ENCODE measurements at places on chromosomes 6 and 20.

DNA sequence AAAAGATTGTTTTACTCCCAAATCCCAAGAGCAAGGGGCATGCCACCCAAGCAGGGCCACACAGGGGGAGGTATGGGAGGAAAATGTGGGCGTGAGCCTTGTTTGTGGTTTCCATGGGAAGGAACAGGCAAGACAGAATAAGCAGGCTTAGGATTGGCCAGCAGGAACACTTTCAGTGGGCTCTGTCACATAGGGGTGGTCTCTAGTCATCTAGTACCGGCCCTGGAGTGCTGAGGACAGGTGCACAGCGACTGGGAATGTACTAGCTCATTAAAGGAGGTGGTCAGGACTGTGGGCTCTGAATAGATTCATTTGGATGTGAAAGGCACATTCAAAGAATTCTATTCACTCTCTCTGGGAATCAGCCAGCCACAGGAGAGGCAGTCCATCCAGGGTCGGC, 175.6 kb downstream of the TBC1D7 start:
- no peak for DNase-seq

GRCh38 chr6:1929931-1930330, 315.5 kb downstream of the GMDS start:
- DNase-seq: no peak

GRCh38 chr6:22756365-22756764, 187.0 kb downstream of the HDGFL1 start:
- DNase-seq: no peak

DNA sequence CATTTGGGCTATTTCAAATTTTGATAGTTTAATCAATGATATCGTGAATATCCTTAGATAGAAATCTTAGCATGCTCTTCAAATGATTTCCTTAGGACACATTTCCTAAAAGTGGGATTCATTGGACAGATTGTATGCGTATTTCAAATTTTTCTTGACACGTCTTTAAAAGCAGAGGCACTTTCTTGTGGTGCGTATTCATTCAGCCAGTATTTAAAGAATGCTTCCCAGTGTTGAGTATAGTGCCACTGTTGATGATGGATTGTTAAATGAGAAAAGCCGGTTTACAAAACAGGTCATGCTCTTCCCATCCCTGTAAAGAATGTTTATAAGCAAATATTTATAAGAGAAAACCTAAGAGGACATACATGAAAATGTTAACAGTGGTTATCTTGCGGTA, 15.1 kb upstream of the NOL7 start:
- DNase-seq: no peak

- no peak for DNase-seq
These were observed 36.0 kb downstream of the ANKS1A start for GRCh38 chr6:34924831-34925625.

DNA sequence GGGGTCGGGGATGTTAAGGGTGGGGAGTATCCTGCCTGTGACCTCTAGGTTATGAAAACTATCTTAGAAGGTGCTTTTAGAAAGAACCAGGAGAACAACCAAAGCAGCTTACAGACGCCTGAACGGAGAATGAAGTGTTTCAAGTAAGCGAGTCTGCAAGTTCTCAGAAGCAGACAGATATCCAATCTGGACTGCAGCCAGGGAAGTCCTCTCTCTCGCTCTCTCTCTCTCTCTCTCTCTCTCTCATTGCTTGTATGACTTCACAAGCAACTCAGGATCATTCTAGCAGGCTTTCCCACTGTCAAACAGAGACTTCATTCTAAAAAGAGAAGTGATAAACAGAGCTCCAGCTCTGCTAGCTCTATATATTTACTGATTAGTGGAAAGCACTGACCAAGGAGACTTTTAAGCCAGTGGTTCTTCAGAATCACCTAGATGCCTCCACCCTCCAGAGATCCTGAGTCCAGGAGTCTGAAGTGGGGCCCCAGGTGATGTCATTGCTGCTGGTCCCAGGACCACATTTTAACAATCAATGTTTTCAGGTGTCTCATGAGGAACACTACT, 6.0 kb downstream of the TCF21 start:
- DNase-seq: no peak

- DNase-seq: no peak
These were observed 128.0 kb upstream of the GGTLC1 start for GRCh38 chr20:24116611-24117010.

DNA sequence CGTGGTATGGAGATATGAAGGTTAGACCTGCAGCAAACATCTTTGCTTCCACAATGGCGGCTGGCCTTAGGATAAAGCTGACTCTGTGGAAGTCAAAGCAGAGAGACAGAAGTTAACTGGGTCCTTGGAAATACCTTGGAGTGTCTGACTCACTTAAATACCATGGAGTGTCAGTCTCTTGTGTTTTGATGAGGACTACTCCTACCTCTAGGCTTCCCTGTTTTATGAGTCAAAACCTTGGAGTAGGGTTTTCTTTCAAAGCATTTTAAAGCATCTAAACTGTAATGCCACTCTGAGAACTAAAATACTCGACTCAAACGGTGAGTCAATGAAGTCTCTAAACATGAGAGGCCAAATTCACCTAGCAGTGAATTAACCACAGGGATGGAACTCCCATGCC, 329.1 kb downstream of the SAMD5 start:
- no peak for DNase-seq

DNA sequence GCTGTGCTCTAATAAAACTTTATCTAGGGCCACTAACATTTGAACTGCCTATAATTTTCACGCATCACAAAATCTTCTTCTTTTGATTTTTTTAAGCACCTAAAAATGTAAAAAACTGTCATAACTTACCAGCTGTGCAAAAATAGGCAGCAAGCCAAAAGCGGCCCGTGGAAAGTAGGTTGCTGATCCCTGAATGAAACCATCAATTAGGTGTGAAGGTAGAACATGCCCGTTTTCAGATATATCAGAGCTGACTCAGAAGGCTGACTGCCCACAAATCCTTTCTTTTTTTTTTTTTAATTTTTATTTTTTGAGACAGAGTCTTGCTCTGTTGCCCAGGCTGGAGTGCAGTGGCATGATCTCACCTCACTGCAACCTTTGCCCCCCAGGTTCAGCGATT, 4.9 kb upstream of the IPCEF1 start:
- DNase-seq: no peak

DNA sequence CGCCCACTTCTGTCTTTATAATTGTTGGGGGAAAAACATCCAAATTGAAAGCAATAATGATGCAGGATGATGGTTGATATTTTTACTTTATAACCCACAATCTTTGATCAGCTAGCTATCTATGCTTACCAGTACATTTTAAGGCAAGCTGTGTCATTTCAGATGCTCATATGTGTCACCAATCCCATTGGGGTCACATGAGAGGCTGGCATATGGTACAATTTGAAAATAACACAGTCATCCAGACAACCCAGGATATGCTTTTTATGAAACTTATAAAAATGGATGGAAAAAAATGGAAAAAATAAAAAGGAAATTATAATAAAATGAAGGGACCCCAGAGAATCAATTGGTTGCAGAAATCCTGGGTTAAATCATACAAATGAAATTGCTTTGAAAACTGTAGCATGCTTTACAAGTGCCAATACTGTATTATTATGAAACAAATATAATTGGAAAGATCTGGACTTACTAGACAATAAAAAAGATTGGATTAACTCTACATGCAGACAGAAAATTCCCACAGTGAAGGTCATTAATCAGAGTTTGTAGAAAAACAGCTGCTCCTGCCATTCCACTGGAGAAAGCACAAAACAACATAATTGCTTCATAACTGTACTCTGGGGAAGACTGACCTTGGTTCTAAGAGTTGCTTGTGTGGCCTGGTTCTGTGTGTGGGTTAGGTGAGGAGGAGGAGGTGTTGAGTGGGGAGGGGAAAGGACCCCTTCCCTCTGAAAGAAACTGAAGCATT, 13.3 kb upstream of the PRIM2 start:
- DNase-seq: no peak

DNA sequence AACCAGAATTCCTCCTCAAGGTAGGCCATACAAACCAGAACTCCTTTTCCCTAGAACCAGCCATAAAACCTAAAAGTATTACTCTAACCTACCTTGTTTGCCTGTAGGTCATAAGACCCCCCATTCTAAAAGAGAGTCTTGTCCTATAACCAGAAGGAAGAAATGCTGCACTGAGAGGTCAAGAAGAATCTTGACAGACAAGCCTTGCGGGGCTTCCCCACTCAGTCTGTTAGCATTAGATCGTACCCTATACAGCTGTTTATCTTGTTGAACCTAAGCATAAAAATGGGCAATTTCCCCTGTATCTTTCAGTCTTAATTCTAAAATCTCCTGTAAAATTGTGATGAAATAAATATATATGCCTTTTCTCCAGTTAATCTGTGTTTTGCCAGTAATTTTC, 52.3 kb upstream of the HFE start:
- no peak for DNase-seq

DNA sequence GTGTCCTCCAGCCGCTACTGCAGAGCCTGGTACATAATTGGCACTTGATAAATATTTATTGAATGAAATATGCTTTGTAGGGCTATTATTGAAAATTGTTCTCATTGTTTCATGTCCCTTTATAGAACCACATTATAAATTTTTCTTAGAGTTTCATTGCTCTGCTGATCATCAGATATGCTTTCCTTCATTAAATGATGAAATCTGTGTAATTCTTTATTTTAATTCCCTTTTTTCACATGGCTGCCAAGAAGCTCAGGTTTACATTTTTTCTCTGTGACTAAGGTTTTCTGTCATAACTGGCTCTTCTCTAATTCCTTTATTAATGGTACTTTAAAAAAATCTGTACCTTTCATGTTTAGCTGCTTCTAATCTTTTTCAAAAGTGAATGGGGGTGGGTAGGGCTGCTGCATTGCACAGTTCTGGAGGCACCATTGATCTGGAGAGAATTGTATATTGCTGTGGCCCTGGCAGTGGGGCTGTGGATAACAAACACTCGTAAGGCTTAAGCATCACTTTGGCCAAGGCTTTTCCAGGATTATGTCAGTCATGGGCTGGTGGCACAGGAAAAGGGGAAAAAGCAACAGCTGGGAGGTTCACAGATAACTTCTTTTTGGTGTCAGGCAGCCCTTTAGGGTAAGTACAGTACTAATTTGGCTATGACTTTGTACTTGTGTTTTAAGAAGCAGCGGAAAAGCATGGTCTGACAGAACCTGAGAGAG, 43.8 kb downstream of the ARFGEF2 start:
- DNase-seq: no peak

- no peak for DNase-seq
These were observed 363.8 kb downstream of the PRKN start for GRCh38 chr6:162363757-162364156.

DNA sequence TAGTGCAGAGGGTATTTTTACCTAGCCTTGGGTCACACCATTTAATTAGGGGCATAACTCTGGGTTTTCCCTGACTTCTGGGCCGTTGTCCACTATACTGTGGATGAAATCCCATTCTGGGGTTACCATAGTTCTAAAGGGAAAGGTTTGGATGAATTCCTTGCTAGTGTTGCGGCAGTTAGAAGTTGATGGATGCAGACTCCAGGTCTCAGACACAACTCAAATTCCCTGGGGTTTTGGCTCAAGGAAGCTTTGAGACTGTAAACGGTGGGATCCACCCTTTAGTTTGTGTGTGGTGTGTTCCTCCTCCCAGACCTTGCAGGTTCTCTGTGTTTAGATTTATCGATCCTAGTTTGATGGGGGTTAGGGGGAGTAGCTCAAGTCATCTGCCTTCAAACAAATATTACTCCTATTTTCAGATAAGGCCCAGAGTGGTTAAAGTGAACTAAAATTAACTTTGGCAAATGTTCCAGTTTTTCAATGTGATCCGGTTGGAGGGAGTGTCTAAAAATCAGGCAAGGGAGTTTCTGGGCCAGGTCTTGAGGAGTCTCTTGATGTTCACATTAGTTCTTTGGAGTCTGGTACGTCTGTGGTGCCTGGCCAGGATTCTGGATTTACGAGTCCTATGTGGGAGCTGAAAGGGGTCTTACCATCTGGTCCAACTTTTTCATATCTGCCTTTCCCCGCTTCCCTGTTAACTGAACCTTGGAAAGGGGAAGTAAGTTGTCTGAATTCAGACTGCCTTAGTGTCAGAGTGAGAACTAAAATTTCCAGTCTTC, 1.5 kb downstream of the RALY start:
- DNase-seq: no peak

DNA sequence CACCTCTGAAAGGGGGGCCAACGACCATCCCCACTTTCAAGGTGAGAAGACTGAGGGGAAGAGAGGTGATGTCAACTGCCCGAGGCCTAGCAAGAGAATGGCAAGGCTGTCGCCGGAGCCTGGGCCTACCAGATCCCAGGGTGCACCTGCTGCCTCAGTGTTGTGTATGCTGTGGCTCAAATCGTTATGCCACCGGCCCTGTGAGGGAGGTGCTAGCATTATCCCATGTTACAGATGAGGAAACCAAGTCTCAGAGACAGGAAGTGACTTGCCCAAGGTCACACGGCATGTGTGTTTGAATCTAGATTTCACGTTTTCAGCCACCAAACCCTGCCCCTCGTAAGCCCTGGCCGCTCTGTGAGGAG, 152.5 kb downstream of the CEBPB start:
- no peak for DNase-seq

DNA sequence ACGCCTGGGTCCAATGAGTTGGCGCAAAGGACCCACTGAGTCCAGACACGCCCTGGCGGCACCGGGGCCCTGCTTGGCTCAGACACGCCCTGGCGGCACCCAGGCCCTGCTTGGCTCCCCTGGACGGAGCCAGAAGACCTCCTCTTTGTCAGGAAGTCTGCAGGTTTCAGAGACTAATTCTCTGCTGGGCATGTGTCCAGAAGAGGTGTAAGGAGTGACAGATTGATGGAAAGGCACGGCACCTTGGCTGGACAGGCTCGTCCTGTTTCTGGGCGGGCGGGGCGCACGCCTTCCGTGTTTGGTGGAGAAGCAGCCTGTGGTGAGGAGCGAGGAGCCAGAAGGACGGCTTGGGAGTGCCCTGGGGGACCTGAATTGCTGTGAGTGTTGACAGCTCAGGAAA, 23.1 kb upstream of the DACT2 start:
- DNase-seq: no peak

DNA sequence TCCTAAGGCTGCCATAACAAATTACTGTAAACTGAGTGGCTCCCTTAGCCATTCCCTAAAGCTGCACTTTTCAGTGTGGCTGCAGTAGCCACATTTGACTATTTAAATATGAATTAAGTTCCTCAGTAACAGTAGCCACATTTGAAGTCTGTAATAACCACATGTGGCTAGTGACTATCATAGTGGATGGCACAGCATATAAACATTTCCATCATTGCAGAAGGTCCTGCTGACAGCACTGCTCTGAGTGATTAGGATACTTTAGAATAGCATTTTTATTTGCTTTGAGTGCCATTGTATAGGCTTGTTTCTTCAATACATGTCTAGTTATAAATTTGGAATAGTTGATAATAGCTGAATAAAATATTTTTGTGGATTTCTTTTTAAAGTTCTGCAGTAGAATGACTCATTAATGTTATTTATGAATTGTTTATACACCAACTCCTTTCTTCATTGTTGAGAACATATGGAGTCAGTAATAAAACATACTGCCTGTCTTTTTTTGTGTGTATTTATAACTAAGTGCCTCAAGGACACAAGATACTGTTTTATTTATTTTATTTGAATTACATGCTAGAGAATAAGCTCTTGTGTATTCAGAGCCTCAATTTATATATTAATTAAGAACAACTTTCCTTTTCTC, 217.2 kb downstream of the CDKAL1 start:
- DNase-seq: no peak

Measured in NCI-H748 treated with DMSO at 0.1 percent for 48 hours (cell line).